HL-60 (cell line): ENCODE measurements at places on chromosomes 16 and 17.

- DNase-seq, result peak; percentile 69
Measured at GRCh38 chr17:17641621-17642409, 39.4 kb upstream of the RAI1 start.

GRCh38 chr17:8007836-8008235, 5.4 kb downstream of the GUCY2D start:
- no peak for DNase-seq

- DNase-seq, result no peak
Measured at GRCh38 chr17:69516225-69516624, 101.7 kb downstream of the MAP2K6 start.

DNA sequence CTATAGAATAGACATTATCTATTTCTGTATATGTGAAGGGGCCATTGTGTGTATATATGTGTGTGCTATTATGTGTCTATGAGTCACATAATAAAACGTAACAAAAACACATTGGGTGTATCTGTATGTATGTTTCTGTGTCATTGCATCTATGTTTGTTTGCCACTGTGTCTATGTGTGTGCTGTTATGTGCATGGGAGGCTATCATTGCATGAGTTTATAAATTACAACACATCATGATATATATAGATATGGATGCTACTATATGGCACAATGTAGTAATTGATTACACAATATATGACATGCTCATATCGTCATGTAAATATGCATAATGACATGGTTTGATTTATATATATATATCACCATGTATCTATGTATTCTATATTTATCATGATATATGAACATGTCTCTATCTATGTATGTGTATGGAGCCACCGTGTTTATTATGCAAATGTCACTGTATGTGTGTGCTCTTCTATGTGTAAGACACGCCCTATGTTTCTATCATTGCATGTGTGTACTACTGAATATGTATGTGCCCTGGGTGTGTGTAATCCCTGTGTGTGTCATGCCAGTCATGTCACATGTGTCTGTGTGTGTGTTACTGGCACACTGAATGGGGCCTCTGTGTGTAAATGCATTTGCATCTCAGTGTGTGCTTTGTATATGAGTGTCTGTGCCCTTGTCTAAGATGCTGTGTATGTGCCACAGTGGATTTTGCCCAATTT, 1.4 kb upstream of the TSPOAP1 start:
- peak; percentile 81 for DNase-seq

DNA sequence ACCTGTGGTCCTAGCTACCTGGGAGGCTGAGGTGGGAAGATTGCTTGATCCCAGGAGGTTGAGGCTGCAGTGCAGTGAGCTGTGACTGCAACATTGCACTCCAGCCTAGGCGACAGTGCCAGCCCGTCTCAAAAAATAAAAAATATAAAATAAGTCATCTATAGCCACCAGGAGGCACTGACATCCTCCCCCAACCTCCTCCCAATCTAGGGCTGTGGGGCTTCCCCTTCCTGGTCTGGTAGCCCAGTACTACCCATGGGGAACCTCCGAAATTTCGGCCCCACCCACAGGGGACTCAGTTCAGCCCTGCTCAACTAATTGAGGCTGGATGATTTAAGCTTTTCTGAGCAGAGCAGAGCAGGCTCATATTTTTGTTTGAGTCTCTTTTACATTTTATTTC, 3.2 kb downstream of the ZSCAN10 start:
- DNase-seq, result peak; percentile 62

DNA sequence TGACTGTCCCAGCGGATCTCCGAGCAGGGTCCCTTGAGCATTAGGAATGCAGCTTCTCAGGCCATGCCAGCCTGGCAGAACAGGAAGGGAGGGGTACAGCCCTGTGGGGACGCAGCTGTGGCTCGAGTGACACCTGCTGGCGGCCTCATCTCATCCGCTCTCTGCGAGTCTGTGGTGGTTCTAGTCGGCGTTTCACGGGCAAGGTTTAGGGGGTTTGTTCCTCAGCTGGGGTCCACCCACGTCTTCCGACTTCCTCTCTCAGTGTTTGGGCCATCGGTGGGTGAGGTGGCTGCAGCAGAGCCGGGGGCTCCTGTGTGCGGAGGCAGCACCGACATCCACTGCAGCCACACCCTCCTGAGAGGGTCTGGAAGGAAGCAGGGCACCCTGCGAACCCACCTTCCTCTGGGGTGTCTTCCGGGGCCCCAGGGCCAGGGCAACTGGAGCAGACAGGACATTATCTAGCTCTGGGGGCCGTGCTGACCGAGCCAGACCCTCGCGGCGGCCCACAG, 33.3 kb downstream of the JPH3 start:
- DNase-seq, result peak; percentile 11

DNA sequence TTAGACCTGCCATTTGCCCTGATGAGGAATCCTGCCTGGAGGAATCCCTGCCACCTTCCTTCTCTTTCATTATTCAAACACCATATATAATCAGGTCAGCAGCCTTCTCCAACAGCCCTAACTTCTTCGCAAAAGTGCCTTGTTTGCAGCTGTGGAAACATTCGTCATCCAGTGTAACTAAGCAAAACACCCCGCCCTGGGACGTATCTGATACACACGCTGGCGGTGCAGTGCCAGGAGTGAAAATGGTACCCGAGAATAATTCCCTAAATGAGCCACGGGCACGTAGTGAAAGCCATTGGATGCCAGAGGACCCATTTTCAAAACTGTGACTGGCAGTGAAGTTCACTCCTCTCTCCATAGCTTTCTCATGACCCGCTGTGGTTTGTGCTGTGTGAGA, 73.7 kb downstream of the IRX3 start:
- DNase-seq, result no peak

GRCh38 chr17:20966870-20967269, 75.9 kb downstream of the USP22 start:
- DNase-seq, result no peak

DNA sequence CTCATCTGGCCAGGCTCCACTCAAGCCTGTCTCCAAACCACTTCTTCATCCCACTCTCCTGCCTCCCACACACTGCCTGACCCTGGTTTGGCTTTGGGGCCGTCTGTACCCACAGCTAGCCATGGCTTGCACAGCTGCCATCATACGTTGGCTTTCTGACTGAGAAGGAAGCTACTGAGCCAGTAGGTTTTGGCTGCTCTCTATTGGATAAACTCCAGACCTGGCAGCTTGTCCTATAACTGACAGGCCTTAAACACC, 3.9 kb downstream of the MIF4GD start:
- peak; percentile 64 for DNase-seq

GRCh38 chr16:84730406-84731106, 30.8 kb downstream of the USP10 start:
- DNase-seq, result peak; percentile 72

DNA sequence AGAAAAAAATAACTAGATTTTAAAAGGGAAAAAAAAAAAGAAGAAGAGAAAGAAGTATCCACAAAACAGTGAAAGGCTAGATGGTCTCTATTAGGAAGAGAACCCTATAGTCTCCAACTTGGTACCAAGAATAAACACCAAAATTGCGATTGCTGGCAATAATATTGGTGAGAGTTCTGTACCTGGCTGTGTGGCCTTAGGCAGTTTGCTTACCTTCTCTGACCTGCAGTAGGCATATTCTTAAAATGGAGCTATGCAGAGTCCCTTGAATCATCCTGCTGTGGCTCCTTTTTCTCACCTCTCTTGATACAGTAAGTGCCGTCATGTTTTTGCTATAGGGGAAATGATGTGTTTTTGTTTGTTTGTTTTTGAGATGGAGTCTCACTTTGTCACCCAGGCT, 35.1 kb downstream of the BRCA1 start:
- DNase-seq, result no peak

- no peak for DNase-seq
Measured at GRCh38 chr16:71894229-71894920, 956 bp upstream of the IST1 start.

DNA sequence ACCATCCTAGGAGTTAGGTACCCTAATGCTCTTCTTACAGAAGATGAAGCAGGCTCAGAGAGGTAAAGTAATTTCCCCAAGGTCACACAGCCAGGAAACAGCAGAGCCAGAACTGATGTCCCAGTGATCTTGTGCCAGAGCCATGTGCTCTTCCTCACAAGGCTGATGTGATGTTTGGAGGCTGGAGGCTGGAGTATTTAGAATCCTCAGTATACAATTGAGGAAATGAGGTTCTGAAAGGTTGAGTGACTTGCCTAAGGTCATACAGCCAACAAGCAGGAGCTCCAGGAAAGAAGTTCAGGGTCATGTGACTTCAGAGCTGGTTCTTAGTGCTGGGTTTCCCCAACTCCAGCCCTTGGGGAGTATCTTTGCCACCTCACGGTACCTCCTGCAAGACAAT, 18.5 kb downstream of the ITPRIPL2 start:
- no peak for DNase-seq

DNA sequence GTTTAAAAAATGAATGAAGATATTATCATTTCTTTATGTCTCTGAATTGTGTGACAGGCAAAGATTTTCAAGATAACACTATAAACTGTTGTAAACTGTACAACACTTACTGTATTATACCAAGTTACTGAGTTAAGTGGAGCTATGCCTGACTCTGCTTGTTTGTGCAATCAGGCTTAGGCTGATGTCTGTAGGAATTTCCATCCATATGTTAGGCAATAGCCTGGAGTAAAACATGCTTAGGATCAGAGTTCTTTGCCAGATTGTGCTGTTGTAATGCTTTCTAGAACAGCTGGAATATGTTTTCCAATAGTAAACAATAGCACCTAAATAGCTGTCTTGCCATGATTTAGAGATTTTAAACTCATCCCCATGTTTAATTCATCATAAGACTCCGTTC, 1496.7 kb downstream of the CDH11 start:
- DNase-seq, result no peak

- DNase-seq, result no peak
Measured at GRCh38 chr17:1422885-1423284, 22.9 kb upstream of the YWHAE start.

GRCh38 chr17:17252149-17252661, 15.2 kb upstream of the FLCN start:
- no peak for DNase-seq

- DNase-seq, result no peak
Measured at GRCh38 chr17:46773221-46773605, 45.3 kb downstream of the WNT3 start.

GRCh38 chr16:67934306-67935100, 2.1 kb downstream of the PSMB10 start:
- DNase-seq, result no peak
